ENCODE measurements at places on chromosomes 6 and 20.

DNA sequence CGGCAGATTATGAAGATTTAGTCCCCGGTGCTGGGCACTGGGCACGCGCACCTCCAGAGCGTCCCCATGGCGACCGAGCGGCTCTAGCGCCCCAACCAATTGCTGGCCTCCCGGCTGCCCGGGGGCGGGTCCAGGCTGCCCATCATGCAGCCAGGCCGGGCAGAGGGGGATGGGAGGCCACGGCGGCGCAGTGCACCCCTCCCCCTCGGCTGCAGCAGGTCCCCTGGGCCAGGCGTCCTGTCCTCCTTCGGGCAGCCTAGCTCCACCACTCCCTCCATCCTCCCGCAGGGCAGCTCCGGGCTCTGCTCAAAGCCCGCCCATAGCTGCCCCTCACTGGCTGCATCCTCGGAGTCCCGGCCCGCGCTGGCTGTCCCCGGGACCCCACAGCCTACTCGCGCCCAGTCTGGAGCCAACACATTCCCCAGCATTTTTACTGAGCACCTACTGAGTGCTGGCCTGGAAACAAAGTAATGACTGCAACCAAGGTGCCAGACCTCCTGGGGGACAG, 99.4 kb downstream of the ASXL1 start:
- no peak for DNase-seq

DNA sequence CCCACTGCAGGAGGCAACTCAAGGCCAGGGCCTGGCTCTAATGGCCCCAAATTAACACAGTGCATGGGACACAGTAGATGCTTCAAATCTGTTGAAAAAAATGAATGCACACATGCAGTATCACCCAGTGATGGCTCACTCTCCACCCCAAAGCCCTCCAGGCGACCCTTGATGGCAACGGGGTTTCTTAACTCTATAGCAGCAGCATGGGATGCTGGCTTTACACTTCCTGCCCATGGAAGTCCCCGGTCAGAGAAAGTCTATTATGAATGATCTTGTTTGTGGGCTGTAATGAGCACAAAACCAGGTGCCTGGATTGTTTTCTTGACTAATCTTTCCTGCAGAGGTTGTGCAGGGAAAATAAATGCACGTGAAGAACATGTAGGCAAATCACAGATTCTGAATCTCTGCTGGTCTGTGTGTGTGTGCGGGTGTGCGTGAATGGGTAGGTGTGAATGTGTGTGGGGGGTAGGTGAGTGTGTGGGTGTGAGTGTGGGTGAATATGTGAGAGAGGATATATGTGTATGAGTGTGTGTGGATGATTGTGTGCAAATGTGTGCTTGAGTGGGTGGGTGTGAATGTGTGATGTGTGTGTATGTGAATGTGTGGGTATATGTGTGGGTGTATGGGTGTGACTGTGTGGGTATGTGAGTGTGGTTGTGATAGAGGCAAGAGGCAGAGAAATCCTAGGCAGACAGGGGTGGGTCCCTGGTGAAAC, 60.1 kb upstream of the MLN start:
- DNase-seq, result no peak

- no peak for DNase-seq
Measured at GRCh38 chr6:96786336-96786735, 50.9 kb downstream of the GPR63 start.

- DNase-seq, result no peak
Measured at GRCh38 chr6:29797135-29797534, 30.5 kb upstream of the HLA-G start.

GRCh38 chr20:63915471-63915870, 20.5 kb downstream of the DNAJC5 start:
- no peak for DNase-seq

DNA sequence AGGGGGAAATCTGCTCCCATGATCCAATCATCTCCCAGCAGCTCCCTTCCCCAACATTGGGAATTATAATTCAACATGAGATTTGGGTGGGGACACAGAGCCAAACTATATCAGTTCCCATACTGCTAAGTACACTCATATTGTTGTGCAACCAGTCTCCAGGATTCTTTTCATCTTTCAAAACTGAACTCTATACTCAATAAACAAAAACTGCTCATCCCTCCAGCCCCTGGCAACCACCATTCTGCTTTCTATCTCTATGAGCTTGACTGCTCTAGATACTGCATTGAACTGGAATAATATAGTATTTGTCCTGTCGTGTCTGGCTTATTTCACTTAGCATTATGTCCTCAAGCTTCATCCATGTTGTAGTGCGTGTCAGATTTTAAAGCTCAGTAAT, 42.9 kb downstream of the STX11 start:
- no peak for DNase-seq

DNA sequence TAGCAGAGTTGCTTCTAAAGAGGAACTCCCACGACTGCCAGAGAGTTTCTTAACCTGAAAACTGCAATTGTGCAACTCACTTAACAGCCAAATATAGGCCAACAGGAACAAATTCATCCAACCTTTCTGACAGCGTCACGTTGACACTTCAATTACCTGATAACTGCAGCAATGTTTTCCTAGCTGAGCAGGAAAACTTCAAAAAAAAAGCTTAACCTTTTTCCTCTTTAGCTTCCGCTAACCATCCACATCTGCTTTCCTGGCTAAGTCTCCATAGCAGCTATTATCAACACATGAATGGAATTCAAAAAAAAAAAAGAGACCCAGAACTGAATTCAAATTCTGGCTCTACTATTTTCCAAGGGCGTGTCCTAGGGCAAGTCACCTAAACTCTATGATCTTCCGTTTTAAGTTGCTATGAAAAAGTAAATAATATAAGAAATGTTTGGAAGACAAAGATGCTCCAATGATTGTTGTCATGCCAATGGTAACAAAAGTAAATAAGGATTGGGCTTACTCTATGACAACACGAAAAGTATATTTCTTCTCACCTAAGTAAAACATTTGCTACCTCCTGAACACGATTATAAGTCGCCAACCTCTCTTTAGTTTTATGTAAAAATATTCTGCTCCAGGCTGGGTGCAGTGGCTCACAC, 524.6 kb upstream of the JARID2 start:
- DNase-seq, result no peak

DNA sequence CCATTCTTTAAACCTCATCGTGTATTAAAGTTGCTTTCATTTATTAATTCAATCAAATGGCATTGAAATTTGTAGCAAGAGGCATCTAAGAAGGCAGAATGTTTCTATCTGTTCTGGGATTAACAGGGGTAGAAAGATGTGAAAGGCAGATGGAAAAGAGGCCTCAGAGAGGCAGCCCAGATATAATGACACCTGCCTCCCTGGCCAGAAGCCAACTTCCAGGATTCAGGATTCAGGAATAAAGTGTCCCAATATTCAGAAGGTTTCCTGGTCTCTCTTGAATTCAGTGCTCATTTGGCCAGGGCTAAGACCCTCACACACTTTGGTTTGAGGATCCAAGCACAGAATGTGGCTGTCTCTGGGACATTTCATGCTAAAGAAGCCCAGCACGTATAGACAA, 39.9 kb downstream of the HLA-B start:
- no peak for DNase-seq

DNA sequence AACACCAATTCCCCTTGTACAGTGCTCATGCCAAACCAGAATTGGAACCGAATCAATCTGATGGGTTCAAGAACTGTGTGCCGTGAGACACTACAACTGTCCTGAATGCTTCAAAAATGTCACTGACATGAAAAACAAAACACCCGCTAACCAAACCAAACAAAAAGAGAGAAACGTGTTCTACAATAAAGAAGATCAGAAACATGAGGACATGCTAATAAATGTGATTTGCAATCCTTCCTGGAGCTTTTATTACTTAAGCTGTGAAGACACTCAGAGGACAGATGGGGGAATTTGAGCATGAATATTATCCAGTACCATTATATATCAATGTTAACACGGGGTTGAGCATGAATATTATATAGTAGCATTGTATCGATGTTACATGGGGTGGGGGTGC, 72.2 kb upstream of the NFATC2 start:
- DNase-seq, result no peak

All from stimulated activated CD8-positive, alpha-beta memory T cell treated with anti-CD3 and anti-CD28 coated beads, Interleukin-4, amount 100 ng/mL, for 24 hours (primary cell).